ENCODE measurements at places on chromosomes 7 and 10.

GRCh38 chr7:116940689-116941370 is 12.5 kb upstream of the ST7 start:
- no peak for DNase-seq

DNA sequence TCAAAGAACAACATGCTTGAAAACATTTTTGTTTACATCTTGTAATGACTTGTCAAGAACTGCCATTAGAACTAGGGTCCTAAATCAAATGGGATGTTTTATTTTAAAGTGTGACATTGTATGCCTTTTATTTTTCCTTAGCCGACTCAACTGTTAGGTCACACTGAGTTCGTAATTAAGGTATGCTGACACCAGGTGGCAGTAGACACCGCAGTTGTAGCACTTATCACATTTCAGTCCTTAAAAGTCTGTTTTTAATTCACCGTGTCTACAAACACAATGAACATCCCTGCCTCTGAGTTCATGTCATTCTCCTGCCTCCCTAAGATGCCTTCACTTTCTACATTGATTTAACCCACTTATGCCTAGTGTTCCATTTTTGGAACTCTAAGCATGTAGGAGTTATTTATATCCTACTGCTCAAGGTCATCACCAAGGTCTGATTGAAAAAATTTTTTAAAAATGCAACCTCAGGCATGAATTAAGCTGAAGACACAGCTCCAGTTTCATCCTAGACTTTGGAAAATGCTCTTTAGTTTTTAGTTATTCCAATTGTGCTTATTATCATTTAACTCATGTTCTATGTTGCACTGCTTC is 186.1 kb downstream of the BMPER start:
- DNase-seq = peak; percentile 28

- no peak for DNase-seq
Observed at GRCh38 chr10:13698217-13698616, 111.5 kb downstream of the PRPF18 start.

DNA sequence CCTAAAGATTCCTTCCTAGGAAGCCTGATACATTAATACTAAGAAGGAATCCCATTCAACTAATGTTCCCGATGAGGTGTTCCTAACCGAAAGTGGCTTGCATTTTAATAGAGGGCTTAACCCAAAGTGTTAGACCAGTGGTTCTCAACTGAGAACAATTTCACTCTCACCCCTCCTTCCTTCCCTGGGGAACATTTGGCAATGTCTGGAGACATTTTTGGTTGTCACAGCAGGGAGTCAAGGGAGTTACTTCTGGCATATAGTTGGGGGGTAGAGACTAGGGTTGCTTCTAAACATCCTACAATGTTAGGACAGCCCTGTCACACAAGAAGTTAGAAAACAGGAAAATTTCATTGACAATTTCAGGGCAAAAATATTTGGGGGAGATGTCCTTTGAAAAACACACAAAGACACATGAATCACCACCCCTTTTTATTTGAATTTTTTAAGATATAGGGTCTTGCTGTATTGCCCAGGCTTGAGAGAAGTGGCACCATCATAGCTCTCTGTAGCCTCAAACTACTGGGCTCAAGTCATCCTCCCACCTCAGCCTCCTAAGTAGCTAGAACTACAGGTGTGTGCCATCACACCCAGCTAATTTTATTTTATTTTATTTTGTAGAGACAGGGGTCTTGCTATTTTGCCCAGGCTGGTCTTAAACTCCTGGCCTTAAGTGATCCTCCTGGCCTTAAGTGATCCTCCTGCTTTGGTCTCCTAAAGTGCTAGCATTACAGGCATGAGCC is 50.7 kb downstream of the WNT2 start:
- DNase-seq = no peak

DNA sequence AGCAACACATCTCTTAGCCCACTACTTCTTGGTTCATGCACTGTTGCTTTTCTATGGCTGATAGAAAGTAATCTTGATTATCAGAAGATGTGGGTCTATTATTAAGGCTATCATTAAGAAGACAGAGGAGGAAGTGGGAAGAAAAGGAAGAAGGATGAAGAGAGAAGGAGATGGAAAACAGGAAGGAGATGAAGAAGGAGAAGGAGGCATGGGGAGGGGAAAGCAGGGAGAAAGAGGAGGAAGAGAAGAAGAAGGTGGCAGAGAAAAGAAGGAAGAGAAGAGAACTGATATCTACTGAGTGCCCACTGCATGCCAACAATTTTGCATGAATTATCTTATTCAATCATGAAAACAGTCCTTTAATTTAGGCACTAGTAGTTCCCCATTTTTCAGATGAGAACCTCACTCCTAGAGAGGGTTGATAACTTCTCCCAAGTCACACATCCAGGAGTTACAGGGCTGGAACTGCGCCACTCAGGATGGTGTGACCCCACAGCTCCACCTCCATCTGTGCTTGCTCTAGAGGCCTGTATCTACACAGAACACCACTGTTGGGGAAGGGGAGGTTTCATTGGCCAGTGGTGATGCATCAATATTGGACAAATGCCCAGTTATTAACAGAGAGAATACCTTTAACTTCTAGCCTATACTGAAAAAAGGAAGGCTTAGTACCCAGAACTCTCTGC is 147.4 kb downstream of the CXCL12 start:
- no peak for DNase-seq

DNA sequence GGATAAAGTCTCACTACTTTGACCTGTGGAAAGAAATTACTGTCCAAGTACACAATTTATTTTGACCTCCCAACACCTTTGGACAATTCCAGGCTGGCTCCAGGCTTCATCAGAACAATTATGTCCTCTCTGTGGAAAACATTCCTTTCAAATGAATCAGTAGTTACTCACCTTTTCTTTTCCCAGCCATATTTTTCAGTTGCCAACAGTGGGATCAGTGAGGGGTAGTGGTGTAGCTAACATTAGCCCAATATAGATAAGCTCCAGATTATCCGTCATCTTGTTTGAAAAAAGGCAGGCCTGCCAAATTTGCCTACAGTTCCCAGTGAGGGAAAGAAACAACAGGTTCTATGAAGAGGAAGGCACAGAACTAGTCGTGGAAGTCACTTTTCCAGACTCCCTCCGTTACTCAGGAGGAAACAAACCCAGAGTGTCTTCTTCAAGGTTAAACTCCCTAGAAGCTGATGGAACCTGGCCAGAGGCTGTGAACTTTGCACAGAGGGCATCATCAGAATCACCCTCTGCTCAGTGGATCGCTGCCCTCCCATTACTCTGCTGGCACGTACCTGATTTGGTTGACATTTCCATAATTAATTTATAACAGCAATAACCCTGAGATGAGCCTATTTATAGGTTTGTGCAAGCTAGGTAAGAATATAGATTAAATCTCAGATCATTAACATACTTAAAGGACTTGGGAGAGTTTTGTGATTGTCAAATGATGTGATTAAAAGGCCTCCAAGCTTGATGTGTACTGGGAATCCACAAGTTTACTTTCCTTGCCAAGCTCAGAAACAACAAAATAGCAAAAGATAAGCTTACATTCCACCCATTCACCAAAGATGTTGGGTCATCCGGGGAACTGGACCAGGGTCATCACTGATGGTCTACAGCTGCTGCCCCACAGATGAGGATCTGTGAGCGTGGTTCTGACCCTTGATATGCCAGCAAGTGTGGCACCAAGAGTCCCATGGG is 654.6 kb upstream of the GALNT17 start:
- DNase-seq = no peak

Data from nephron progenitor cell (in vitro differentiated cells).